Naive thymus-derived CD8-positive, alpha-beta T cell (primary cell): ENCODE measurements at places on chromosomes 4 and X.

- H3K4me1 ChIP-seq = no peaks in the 10 kb centered on the region
- H3K27ac ChIP-seq = no peak overlapping the region
- H3K36me3 ChIP-seq = no peaks in the 10 kb centered on the region
- no peak for DNase-seq
- no peaks in the 10 kb centered on the region for H3K27me3 ChIP-seq
These were observed 178.5 kb downstream of the NHS start for GRCh38 chrX:17553469-17553868.

DNA sequence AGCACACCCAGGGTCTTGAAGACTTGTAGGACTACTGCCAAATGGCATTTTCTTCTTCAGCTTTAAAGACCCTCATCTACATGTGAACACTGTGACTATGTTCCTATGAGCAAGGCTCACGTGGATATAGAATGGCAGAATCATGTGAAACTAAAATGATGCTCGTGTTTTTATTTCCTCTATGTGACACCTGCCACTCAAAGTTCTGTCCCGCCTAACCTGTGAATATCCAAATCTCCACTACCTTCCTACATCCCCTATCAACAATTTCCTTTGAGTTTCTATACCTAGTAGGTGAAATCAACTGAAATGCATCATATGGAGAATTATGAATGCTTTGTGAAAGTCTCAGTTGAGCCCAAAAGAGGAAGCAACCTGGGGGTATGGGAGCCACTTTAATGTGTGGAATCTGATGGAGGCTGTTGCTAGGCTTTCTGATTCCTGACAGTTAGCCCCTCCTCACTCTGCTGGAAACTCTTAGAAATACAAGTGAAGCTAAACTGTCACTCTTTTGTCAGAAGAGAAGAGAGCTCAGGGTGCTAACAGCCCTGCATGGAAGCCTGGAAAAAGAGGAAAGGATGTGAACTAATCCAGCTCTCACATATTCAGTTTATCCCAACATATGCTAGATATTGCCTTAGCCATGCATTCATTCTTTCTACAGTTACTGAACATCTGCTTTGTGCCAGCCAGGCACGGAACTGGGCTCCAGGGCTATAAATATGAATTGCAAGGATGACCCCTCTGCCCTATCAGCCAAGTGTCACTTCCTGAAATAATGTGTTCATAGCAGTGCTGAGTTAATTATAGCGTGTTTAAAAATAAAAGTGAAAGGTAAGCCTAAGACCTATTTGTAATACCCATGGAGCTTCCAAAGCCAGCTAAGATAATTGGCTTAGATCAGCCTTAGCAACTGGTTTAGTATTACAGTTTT lies 11.0 kb downstream of the LHFPL1 start:
- H3K4me1 ChIP-seq = no peaks in the 10 kb centered on the region
- H3K27ac ChIP-seq = no peak overlapping the region
- no peak overlapping the region for H3K4me3 ChIP-seq

DNA sequence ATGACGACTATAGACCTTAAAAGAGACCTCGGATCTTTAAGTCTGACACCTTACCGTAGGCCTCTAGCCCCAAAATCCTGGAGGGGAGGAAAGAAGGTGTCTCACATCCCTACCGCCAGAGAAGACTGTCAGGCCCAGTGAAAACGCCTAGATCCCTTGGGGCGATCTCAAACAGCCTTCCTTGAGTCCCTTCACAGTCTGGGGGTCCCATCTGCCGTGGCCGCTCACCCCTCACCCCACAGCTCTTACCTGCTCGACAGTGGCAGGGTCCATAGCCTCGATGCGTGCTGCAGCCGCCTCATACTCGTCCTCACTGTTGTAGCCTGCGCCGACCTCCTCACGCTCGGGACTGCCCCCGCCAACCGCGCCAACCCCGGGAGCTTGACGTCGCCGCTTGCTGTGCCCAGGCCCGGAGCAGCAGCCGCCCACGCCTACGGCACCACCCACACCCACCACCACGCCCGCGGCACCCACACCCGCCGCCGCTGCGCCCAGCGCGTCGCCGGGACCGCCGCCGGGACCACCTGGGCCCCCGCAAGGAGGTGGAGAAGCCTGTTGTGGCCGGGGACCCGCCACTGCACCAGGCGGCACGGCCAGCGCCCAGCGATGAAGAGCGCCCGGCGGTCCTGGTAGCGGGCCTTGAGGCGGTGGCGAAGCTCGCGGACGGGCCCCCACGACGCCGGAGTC lies 536 bp downstream of the OTUD5 start:
- no peaks in the 10 kb centered on the region for H3K27me3 ChIP-seq
- no peaks in the 10 kb centered on the region for H3K36me3 ChIP-seq
- H3K4me1 ChIP-seq = peaks cover 19% of the 10 kb centered on the region

DNA sequence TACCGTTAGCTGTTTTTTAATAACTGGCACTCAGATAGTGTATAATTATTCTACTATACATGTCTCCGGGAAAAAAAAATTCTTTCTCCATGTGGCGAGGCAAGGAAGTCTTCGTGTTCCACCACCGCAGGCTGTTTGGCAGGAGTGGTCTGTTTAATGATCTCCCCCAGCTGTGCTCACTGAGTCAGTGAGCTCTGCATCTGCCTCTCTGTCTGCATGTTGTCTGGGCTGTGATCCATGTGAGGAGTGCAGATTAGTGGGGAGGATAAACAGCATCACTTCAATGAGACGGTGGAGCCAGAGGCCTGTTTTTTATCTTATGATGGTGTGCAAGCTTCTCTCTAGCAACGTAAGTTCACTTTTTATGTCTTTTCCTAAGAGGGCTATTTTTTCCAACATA lies 69.8 kb downstream of the RPS3A start:
- no peak overlapping the region for H3K27ac ChIP-seq
- H3K27me3 ChIP-seq = peaks cover 11% of the 10 kb centered on the region
- H3K4me3 ChIP-seq = no peak overlapping the region
- no peak for DNase-seq
- H3K4me1 ChIP-seq = no peaks in the 10 kb centered on the region
- H3K36me3 ChIP-seq = no peaks in the 10 kb centered on the region

- no peaks in the 10 kb centered on the region for H3K36me3 ChIP-seq
- no peaks in the 10 kb centered on the region for H3K4me1 ChIP-seq
- no peaks in the 10 kb centered on the region for H3K27me3 ChIP-seq
- no peak overlapping the region for H3K27ac ChIP-seq
These were observed 844.5 kb downstream of the RPA4 start for GRCh38 chrX:97728215-97728614.

DNA sequence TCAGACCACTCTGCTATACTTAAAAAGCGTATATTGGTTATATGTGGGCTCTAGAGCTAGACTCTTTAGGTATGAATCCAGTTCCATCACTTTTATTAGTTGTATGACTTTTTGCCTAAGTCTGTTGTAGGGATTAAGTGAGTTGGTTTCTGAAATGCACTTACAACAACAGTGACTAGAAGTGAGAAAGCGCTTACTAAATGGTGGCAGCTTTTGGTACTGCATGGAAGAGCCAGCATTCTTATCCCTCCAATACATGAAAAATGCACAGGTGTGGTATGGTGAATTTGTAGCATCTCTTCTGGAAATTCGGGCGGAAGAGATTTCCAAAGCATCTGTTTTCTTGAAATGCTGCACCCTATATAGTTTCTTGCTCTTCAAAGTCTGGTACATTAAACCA lies 117.1 kb downstream of the SPANXA1 start:
- H3K27ac ChIP-seq = no peak overlapping the region
- DNase-seq = no peak

- H3K4me1 ChIP-seq = no peaks in the 10 kb centered on the region
- no peak overlapping the region for H3K27ac ChIP-seq
- no peaks in the 10 kb centered on the region for H3K36me3 ChIP-seq
- no peak for DNase-seq
- no peak overlapping the region for H3K4me3 ChIP-seq
These were observed 144.8 kb downstream of the COL25A1 start for GRCh38 chr4:109157696-109158095.

DNA sequence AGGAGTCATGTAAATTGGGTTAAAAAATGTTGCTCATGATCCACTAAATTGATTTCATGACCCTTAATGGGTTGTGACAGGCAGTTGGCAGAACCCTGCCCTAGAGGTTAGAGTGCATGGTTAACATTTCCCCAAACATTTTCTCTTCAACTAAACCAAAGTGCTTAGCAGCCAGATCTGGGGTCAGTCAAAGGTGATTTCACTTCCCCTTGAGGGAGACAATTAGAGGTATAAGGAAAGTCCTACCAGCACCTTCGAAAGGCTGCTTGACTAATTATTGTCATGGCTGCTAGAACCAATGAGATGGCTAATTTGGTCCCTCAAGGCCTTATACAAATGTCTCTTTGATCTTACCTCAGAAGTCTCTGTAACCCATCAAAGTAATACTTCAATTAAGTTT lies 30.9 kb upstream of the INTS6L start:
- no peaks in the 10 kb centered on the region for H3K27me3 ChIP-seq
- no peaks in the 10 kb centered on the region for H3K36me3 ChIP-seq
- H3K4me3 ChIP-seq = no peak overlapping the region
- no peaks in the 10 kb centered on the region for H3K4me1 ChIP-seq

- no peak overlapping the region for H3K4me3 ChIP-seq
- H3K36me3 ChIP-seq = no peaks in the 10 kb centered on the region
- no peaks in the 10 kb centered on the region for H3K27me3 ChIP-seq
- no peak overlapping the region for H3K27ac ChIP-seq
These were observed 471.0 kb downstream of the KLHL13 start for GRCh38 chrX:117645639-117646038.

- no peaks in the 10 kb centered on the region for H3K4me1 ChIP-seq
- H3K4me3 ChIP-seq = no peak overlapping the region
- no peaks in the 10 kb centered on the region for H3K27me3 ChIP-seq
- no peak for DNase-seq
These were observed 191.0 kb downstream of the CCSER1 start for GRCh38 chr4:90318193-90318592.
